Islet precursor cell (in vitro differentiated cells): ENCODE measurements at places on chromosomes 11 and 22.
A peak's percentile ranks its signal among the peaks of the same experiment; 100 is the strongest.

DNA sequence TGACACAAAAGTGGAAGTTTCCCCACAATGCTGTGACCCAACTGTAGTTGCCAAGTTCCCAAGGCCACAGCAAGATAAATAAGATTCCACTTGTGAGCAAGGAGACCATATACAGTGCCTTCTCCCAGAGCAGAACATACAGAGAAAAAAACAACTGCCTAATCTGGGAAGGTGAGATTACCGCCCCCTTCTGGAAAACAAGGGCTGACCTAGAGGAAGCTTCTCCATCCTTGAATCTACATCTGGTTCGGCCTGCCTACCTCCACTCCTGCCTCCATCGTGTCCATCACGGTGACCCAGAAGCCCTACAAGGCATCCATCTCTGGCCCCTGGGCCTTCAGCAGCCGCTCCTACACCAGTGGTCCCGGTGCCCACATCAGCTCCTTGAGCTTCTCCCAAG is 6.1 kb upstream of the RNASEH2C start:
- DNase-seq, result no peak

DNA sequence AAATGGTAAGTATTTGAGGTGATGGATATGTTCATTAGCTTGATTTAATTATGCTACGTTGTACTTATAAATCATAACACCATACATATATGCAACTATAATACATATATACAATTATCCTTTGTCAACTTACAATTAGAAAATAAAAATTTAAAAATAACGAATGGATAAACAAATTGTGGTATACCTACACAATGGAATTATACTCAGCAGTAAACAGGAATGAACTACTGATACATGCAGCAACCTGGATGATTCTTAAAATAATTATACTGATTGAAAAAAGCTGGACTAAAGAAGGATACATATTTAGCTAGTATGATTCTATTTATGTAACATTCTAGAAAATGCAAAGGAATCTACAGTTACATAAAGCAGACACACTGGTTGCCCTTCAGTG is 425.7 kb downstream of the DYNC2H1 start:
- DNase-seq, result no peak

GRCh38 chr11:73229321-73229895 is 11.3 kb downstream of the P2RY2 start:
- DNase-seq, result peak; percentile 57

GRCh38 chr22:26471522-26471921 is 12.1 kb downstream of the HPS4 start:
- DNase-seq, result peak; percentile 98

- no peak for DNase-seq
Measured at GRCh38 chr11:133347988-133348387, 184.3 kb downstream of the OPCML start.

GRCh38 chr11:107928767-107929507 is 689 bp downstream of the RAB39A start:
- DNase-seq, result peak; percentile 60

DNA sequence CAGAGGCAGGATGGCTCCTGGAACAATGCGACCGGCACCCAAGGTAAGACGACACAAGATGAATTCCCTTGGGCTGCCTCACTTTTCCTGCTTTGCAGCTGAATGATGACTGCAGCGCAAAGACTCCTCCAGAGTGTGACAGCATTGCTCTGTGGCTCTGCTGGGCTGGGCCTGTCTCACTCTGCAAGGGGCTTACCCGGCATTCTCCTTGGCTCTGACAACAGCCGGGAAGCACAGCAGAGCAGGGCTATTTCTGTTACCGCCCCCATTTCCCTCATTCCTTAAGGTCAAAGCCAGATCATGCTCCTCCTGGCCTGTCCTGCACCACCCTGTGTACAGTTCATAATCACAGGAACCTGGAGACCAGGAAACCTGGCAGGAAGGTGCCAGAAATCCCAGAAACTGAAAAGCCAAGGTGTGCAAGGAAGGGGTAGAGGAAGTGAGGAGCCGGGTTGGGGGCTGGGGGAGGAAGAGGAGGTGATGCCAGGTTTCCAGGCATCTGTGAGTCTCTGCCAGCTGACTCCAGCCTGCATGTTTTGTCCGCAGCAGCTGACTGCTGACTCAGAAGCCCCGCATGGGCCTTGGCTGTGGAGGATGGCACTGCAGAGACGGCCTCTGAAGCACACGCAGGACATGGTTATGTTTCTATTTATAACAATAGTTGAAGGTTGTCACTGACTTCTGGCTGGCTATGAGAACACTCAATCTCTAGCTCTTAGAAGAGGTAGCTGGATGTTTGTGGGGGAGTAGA is 113.6 kb downstream of the MICAL3 start:
- DNase-seq, result peak; percentile 97
